ENCODE measurements at places on chromosomes 5 and 9. TPM values are rescaled to one million over a fixed set of nuclear protein-coding genes. Genes with fewer than 3 reads are reported as not detected.

CARD9 gene
- 6.4 TPM for total RNA-seq

PLAC8L1 gene
- total RNA-seq = 0.69 TPM

PRRX2 gene
- total RNA-seq = 0.32 TPM

AHRR gene
- total RNA-seq = 49.5 TPM

EQTN gene
- not detected for total RNA-seq

BARX1 gene
- not detected for total RNA-seq

TMEM174 gene
- total RNA-seq = not detected

ST8SIA4 gene
- total RNA-seq = 73.7 TPM

ARHGEF37 gene
- total RNA-seq = 0.64 TPM

CBY3 gene
- not detected for total RNA-seq

OR1L4 gene
- not detected for total RNA-seq

SLC34A1 gene
- total RNA-seq = 1.1 TPM

DIPK1B gene
- total RNA-seq = not detected

CDO1 gene
- total RNA-seq = not detected

CEL gene
- 4.2 TPM for total RNA-seq

HTR4 gene
- total RNA-seq = not detected

SLC9A3 gene
- 2.2 TPM for total RNA-seq

SMIM33 gene
- 0.90 TPM for total RNA-seq

ZNF354B gene
- total RNA-seq = 6.4 TPM

HK3 gene
- 0.29 TPM for total RNA-seq

OMD gene
- total RNA-seq = not detected

C6 gene
- not detected for total RNA-seq

CNOT8 gene
- 173 TPM for total RNA-seq

GARIN3 gene
- total RNA-seq = 0.85 TPM

PCDHB4 gene
- total RNA-seq = not detected

FIBCD1 gene
- not detected for total RNA-seq

SH2D3C gene
- 27.6 TPM for total RNA-seq

Data from activated T-helper 17 cell treated with anti-CD3 and anti-CD28 coated beads, Interleukin-2, amount 50 U/mL, for 72 hours (primary cell).